ENCODE measurements at places on chromosomes 6 and 20.

GRCh38 chr6:156830126-156830525 is 52.9 kb downstream of the ARID1B start:
- no peak for DNase-seq

DNA sequence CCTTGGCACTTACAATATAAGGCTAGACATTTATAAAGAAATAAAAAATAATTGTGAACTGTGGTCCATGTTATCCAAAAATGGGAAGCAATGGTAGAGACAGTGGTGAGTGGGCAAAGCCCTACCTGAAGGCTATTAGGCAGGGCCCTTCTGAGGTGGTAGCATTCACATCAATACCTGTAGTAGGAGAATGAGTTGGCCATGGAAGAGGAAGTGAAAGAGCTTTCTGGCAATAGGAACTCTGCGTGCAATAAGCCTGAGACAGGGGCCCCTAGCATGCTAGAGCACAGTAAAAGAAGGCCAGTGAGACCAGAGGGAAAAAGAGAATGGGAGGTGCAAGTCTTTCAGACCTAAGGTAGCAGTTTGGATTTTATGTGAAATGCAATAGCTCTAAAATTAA is 754.5 kb downstream of the PTPRT start:
- DNase-seq: no peak

DNA sequence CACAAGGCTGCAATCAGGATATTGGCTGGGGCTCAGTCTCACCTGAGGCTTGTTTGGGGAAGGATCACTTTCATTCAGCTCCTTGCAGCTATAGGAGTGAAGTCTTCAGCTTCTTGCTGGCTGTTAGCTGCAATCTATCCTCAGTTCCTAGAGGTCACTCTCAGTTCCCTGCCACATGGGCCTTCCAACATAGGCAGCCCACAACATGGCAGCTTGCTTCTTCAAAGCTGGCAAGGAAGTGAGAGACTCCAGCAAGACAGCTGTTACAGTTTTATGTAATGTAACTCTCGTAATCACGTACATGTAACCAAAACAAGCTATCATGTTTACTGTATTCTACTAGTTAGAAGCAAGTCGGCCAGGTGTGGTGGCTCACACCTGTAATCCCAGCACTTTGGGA is 226.9 kb downstream of the CDC5L start:
- no peak for DNase-seq

- no peak for DNase-seq
These were observed 102.5 kb upstream of the FAM8A1 start for GRCh38 chr6:17497535-17498095.

GRCh38 chr20:35954907-35955251 is 577 bp upstream of the SCAND1 start:
- DNase-seq: no peak

- DNase-seq: no peak
These were observed 680 bp downstream of the LATS1 start for GRCh38 chr6:149717255-149717587.

Measured in NCI-H1105 (cell line).